ENCODE measurements at places on chromosomes 11 and 22. TPM values are rescaled to one million over a fixed set of nuclear protein-coding genes. Genes with fewer than 3 reads are reported as not detected.

APLNR gene
- total RNA-seq, result 3.5 TPM

GRCh38 chr22:39457556-39458443 is 988 bp downstream of the MGAT3 start:
- no peak for DNase-seq

PNPLA5 gene
- total RNA-seq, result not detected

GRCh38 chr11:73950869-73951710 is at the start of gene DNAJB13:
TSS of gene DNAJB13 (plus strand) at chr11:73951026. CDS start at chr11:73951070, 44 bp downstream.
- DNase-seq, result no peak

OR5D14 gene
- total RNA-seq, result not detected

HPX gene
- total RNA-seq, result 0.75 TPM

DNA sequence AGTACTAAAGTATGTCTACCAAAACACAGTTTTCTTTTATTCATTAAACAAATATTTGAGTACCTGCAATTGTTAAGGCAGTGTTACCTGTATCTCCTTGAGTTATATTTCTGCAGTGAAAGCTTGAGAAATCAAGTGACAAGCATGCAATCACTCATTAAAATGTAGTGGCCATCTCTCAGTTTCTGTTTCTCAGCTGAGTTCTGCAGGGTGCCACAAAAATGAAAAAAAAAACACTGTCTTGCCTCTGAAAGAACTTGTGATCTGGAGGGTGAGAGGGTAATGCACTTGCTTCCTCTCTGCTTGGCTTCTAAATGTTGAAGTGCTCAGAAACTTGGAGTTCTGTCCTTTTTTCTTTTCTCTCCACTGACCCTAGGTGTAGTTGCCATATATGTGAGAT is 6.8 kb downstream of the QSER1 start:
- DNase-seq, result no peak

ANGPTL5 gene
- not detected for total RNA-seq

PDE2A gene
- 11.4 TPM for total RNA-seq
